ENCODE measurements at places on chromosomes 2 and 18.

DNA sequence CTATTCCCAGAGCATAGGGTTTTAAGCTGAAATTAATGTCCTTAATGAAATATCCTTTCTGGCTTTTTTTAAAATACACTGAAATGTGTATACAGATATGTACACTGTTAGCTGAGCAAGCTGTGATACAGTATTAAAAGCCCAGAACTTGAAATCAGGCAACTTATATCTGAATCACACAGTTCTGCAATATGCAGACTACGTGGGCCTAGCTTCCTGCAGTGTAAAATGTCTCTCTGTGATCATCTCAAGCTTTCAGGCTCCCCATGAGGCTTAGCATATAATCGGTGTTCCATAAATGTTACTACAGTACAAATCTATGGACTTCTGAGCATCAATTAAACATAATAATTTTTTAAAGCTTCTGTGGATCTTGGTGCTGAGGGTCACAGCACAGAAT lies 8.2 kb downstream of the FBXO15 start:
- no peak for DNase-seq

DNA sequence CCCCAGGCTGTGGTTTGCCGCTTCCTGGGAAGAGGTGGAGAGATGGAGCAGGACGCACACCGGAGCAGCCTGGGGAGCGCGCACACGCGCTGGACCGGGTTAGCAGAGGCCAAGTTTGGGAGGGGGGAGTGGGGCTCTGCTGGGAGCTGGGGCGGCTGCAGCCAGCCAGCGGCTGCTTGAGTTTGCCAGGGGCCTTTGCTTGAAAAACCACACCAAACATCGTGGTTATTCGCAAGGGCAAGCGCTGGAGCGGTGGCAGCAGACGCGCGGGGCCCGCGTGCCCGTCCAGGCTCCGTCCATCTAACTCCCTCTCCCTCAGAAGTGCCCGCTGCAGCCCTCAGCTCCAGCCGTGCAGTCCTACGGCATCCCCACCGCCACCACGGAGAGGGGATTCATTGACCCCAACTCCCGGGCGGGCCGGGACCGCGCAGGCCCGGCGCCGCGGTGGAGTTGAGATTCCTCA lies 4.6 kb downstream of the PTGR3 start:
- no peak for DNase-seq

GRCh38 chr18:11387880-11388279 lies 221.5 kb upstream of the SLC35G4 start:
- DNase-seq, result no peak

GRCh38 chr2:239580199-239580527 lies 179.3 kb upstream of the HDAC4 start:
- no peak for DNase-seq

GRCh38 chr2:59690849-59691248 lies 862.6 kb downstream of the BCL11A start:
- DNase-seq, result no peak

GRCh38 chr2:195017890-195018289 lies 639.1 kb upstream of the SLC39A10 start:
- DNase-seq, result no peak

DNA sequence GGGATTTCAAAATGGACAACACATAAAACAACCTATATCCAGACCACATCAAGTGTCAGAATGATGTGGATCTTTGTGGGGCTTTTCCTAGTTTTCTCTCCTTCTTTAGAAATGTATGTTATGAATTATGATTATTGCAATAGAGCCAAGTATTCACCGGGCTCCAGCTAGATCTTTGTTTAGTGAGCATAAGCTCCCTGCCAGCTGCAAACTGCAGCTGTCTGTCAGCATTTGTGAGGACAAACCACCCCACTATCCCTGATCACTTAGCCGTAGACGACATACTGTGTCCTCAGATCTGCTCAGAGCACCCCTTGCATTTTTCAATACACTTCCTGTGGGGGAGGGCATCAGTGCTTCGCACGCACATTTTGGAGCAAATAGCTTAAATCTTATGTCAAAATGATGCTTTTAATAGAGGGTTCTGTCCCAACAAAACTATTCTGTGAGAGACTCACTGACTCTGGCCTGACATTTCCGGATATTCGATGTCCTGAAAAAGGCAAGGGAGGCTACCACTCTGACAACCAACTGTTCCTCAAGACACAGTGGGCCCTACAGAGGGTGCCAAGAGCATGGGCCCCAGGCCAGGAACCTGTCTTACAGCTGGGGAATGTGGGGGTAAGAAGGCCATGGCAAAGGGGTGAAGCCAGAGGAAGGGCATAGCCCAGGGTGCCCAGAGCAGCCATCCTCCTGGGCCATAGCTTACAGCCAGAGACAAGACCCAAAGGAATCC lies 346.0 kb downstream of the ARHGAP15 start:
- no peak for DNase-seq

DNA sequence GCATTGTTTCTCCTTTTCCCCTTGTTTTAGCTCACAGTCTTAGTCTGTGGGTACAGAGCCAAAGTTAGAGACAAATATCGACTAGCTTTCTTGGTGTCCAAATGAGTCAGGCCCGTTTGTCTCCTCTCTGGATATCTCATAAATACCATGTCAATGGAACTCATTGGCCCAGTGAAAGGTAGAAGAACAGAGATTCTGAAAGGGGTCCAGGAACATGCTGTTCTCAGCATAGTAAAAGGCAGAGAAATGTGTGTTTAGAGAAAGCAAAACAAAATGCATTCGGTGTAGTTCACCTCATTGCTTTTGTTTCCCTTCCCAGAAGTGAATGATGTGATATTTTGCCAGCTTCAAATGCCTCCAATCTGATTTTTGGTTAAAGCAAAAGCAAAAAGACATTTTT lies 238.6 kb upstream of the SLC8A1 start:
- DNase-seq, result no peak

DNA sequence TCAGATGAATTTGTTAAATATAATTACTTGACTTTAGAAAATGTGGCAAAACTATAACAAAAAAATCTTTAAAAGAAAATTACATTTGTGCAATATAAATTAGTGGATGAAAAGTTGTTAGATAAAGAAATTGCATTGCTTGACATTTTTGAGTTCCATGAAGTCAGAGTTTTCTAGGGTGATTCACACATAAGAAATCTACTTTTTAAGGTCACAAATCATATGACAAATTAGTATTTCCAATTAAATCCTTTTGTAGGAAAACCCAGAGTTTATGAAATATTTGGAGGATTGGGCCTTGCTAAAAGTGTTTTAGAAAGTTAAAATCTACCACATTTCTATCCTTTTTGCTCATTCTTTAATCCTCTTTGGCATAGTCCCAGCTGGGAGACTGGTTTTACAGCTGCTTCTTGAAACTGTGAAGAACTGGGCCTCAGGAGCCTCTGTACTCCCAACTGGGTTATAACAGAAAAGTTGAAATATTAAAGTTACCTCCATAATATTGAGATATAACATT lies 289.2 kb downstream of the LRRTM4 start:
- no peak for DNase-seq

DNA sequence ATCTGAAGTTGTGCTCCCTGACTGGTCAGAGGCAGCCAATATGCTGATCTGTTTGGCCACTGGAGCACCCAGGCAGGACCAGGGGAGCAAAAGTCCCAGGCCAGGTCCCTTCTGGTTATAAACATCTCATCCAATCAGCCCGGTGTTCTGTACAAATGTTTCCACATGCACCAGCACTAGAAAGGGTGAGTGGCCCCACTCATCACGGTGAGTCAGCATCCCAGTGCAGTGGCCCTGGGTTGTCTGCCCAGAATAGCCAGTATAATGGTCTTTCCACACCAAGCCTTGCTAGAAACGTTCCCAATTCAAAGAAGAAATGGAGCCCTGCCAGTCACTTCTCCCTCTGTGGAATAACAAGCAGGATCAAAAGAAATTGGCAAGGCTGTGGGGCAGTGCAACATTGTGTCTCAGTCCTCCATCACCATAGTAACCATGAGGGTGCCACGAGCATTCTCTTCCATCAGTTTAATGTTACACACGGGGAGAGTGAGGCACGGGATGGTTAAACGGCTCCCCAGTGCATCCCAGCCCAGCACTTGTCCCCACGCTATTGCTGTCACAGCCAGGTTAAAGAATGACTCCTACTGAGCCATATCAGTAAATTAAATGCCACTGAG lies 174.9 kb downstream of the SEPTIN10 start:
- no peak for DNase-seq

GRCh38 chr2:203670939-203671338 lies 35.5 kb upstream of the CD28 start:
- no peak for DNase-seq

GRCh38 chr18:37254236-37254754 lies 311.3 kb downstream of the CELF4 start:
- DNase-seq, result peak; percentile 59

DNA sequence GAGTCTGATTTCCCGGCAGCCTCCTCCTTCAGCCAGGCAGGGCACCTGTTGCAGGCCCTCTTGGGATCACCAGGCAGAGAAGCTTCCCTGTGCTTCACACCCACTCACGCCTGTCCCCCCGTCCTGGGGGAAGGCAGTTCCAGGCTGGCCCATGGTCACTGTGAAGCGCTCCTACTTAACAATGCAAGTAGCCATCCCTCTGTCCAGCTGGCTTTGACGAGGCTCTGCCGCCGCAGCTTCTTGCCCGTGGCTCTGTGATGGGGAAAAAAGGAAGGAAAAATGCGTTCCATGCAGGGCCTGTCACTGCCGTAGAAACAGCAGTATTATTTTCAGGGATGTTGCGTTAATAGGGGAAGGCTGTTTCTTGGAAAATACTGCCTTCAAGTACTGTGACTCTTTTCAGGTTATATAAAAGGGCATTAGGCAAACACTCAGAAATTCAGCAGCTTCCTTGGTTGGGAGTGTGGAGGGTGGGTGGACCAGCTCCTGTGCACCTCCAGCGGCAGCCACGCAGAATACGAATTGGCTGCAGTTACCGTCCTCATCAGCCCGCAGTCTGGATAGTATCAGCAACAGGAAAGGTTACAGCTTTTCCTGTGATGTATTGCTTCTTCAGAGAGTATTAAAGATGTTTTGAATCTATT lies 232.3 kb downstream of the KLHL29 start:
- no peak for DNase-seq

DNA sequence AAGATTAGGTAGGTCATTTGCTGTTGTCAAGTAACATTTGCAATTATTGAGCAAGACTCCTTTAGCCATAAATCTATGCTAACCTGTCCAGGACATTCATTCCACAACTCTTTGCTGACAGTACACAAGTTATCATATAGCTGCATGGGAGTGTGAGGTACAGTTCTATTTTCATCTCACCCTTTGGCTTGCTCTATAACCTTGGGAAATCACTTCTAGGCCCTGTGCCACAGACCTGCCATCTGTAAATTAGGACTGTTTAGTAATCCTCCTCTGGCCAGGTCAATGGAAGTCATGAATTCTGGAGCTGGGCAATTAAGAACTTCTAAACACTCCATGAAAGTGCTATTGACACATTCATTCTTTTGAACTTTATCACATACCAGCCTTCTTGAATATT lies 34.6 kb upstream of the PAIP2B start:
- DNase-seq, result no peak

GRCh38 chr18:43278355-43278754 lies 1.1 kb upstream of the SYT4 start:
- no peak for DNase-seq

- no peak for DNase-seq
Measured at GRCh38 chr2:39664232-39664887, 1.4 kb upstream of the TMEM178A start.

- no peak for DNase-seq
Measured at GRCh38 chr2:178426388-178426787, 24.6 kb downstream of the PRKRA start.

- DNase-seq, result no peak
Measured at GRCh38 chr2:240112914-240113690, 23.0 kb downstream of the COPS9 start.

- no peak for DNase-seq
Measured at GRCh38 chr2:206780671-206781070, 15.3 kb downstream of the FASTKD2 start.

GRCh38 chr2:237931205-237931721 lies 35.6 kb upstream of the UBE2F start:
- DNase-seq, result peak; percentile 57

GRCh38 chr2:178530625-178531142 lies 50.4 kb downstream of the PLEKHA3 start:
- DNase-seq, result no peak

GRCh38 chr2:61042807-61043206 lies 22.9 kb upstream of the SANBR start:
- no peak for DNase-seq

GRCh38 chr2:213722565-213722964 lies 438.3 kb downstream of the SPAG16 start:
- DNase-seq, result no peak

DNA sequence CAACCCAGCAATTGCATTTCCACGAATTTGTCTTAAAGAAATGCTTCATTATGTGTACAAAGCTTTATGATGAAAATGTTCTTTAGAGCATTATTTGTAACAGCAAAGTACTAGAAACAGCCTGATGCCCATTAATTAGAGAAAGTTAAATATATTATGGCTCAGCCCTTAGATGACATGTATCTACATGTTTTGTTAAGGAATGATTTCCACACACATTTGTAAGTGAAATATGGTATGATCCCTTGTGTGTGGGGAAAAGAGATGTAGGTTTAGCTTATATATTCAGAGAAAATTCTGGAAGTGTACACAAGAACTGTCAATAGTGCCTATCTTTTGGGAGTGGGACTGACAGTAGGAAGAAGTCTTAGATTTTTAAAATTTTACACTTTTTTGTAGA lies 3.8 kb upstream of the PTPN4 start:
- DNase-seq, result no peak

DNA sequence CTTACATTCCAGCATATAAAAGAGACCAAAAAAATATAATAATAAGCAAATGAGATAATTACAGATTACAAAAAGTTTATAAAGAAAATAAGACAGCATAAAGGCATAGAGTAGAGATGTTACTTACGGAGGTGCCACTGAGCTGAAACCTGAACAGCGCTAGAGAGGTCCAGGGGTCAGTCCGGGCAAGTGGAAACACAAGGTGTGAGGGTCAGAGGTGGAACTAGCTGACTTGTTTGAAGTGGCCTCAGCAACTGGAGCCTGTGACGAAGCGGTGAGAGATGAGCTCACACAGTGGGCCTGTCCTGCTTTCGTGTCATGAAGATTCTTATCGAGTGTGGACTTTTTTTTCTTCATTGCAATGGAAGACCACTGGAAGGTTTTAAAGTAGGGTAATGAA lies 288.3 kb upstream of the TANK start:
- DNase-seq, result no peak

DNA sequence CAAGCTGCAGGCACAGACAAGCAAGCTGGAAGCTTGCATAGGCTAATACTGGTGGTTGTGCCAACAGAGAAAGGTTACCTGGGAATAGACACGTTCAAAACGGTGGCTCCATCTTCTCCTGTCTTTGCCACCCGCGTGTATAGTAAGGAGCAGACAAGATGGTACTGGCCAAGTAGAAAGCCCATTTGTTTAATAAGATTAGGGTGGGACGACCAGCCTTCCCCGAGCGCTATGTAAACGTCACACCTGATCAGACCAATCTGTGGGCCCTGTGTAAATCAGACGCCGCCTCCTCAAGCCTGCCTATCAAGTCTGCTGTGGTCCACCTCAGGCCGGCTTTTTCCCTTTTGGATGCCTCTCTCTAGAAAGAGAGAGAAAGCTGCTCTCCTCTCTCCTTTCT lies 189.2 kb downstream of the LAMA1 start:
- no peak for DNase-seq

- no peak for DNase-seq
Measured at GRCh38 chr2:195121341-195121740, 535.7 kb upstream of the SLC39A10 start.

- DNase-seq, result no peak
Measured at GRCh38 chr2:11577101-11577883, 43.4 kb downstream of the GREB1 start.

All from large intestine (tissue), 12 donors.